ENCODE measurements at places on chromosomes 4 and X.

DNA sequence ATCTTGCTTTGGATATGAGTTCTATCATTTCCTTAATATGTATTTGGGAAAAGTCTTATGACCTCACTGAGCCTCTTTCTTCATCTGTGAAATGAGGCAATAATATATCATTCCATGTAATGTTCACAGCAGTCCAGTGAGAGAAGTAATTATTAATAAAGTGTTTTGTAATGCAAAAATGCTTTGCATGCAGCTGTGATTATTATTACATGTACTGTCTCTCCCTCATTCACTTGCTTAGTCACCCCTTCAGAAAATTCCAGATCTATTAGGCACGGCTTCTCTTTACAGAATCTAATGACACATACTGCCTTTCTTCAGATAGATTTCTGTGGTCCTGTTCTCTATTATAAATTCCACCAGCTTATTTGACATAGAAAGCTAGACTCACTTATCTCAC lies 53.5 kb upstream of the FGF13 start:
- peak; percentile 8 for DNase-seq

GRCh38 chr4:139817657-139818452 lies 152.2 kb downstream of the MGST2 start:
- no peak for DNase-seq

DNA sequence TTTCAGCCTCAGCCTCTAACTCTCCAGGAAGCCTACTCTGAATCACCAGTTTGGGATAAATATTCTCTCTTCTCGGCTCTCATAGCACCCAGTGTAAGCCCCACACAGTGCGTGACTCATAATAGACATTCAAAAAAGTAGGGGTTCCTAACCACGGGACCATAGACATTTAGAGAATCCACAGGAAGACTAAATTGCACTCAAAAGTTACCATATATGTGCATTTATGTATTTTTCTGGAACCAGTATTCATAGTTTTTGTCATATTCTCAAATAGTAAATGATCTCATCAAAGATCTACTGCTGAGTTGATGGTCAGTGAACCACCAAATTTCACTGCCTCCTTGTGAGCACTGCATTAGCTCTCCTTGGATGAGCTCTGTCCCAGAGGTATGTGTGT lies 625.7 kb downstream of the SMARCA1 start:
- no peak for DNase-seq

GRCh38 chr4:93957186-93957585 lies 128.6 kb downstream of the ATOH1 start:
- DNase-seq, result no peak

DNA sequence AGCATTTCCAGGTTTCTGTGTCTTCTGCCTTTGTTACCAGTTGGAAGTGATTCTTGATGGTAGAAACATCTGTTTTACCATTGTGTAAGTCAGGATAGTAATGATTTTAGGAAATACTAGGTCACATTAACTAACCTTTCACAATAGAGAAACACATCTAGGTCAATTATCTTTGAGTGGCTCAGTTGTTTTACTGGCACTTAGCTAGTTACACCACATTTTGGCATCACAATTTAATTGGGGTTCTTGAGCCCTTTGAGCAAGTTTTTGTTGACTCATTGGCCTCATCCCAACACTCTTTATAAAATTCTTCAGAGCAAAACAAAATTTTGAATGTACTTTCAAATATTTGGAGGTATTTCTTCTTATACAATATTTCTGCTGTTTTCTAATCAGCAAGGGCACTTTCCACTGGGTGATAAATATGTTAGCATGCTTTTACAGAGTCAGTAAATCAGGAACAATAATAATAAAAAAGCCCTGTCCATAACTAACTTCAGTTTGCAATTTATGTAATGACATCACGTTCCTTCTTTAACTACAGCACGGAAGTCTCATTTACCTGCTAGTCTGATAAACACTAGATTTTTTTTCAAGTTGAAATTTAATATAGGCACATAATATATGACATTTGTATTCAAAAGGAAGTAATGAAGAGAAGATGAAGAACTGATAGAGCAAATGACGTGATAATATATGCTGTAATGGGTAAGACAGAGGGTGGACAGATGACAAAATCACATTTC lies 64.8 kb upstream of the GK2 start:
- no peak for DNase-seq

DNA sequence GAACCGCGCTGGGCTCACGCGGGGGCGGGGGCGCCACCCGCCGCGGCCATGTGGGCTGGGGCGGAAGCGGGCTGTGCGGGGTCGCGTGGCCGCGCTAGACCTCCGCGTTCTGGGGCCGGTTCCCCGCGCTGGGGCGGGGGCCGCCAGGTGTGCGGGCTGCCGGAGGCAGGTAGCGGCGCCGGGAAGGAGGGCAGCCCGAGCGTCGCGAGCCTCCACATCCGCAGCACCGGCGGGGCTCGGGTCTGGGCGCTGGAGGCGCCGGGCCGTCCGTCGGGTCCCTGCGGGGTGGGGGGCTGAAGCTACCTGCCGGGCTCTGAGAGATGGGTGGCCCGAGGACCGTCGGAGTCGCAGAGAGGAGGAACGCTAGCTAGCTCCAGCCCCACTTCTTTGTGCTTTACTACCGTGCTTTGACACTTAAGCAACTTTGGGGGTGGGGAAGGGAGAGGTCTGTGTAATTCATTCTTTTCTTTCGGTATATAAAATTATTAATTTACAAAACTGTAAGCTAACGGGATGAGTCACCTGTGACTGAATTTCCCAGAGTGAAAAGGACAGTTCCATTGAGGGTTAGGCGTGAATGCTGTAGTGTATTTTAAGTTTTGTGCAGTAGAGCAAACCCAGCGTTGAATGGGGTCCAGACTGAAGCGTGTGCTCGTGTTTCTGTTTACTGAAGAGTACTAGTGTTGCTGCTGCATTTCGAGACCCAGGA lies 689 bp downstream of the METAP1 start:
- no peak for DNase-seq

- DNase-seq, result no peak
Measured at GRCh38 chr4:40185830-40186664, 10.8 kb upstream of the RHOH start.

- DNase-seq, result peak; percentile 51
Measured at GRCh38 chr4:38691251-38692008, 27.4 kb downstream of the KLF3 start.

- DNase-seq, result no peak
Measured at GRCh38 chr4:161252520-161253141, 911.2 kb downstream of the FSTL5 start.

DNA sequence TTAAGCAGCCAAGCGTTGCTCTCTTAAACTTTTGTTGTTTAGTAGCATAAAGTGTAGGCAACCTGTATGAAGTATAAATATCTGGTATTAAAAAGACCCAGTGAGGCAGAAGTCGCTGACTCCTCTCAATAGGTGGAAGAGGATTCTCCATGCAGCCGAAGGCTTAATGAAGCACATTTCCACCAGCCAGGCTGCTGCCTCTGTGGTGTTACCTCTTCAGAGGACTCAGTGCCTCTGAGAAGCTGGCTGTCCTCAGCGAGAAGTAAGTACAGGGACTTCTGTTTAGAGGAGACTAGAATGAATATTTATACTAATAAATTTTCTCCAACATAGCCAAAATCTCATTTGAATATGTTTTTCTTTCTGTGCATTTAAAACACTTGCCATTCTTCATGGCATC lies 6.0 kb downstream of the SORBS2 start:
- DNase-seq, result no peak

GRCh38 chr4:6779667-6780565 lies 2.6 kb upstream of the KIAA0232 start:
- no peak for DNase-seq

GRCh38 chrX:152831391-152831790 lies 528 bp downstream of the NSDHL start:
- no peak for DNase-seq

DNA sequence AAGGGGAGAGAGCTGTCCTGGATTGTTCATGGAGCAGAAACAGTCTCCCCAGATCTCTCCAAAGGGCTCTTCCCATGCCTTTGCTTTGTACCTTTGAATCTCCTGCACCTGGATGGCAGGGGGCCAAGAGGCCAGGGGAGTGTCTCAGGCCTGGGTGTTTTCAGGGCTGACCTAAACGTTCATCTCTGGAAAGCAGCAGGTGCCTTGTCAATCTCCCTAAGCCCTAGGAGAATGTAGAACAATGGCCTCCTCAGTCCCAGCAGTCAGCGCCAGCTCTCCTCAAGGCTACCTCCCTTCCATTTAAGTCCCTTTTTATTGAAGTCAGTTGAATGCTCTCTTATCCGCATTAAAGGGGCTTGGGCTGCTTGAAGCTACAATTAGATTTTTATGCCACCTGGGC lies 31.2 kb upstream of the NSUN7 start:
- DNase-seq, result no peak

GRCh38 chr4:94927696-94928095 lies 169.9 kb downstream of the BMPR1B start:
- DNase-seq, result no peak

DNA sequence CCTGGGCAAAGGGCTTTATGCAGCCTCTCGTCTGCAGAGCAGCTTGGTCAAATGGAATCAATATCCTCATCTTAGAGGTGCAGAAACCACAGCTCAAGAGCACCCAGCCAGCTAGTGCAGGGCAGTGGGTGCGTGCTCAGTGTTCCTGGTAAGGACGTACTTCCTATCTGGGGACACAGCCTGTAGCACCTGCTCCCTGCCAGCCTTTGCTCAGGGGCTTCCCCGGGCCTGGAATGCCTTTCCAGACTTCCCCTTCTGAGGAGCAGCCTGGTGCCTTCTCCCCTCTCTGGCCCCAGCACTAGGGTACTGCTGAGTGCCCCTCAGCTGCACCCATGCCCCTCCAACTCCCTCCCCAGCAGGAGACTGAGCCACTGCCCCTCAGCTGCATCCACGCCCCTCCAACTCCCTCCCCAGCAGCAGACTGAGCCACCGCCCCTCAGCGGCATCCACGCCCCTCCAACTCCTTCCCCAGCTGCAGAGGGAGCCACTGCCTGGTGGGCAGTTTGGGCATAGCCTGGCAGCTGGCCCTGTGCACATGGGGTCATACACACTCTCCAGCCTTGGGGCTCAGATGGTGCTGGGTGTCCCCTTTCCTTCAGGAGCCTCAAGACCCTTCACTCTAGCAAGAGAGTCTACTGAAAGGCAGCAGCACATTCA lies 42.2 kb upstream of the AFAP1 start:
- no peak for DNase-seq

All from fibroblast of the conjunctiva (primary cell).